ENCODE measurements at places on chromosomes 1 and 21. TPM values are rescaled to one million over a fixed set of nuclear protein-coding genes. Genes with fewer than 3 reads are reported as not detected.

- no peak overlapping the region for H3K4me3 ChIP-seq
- H3K36me3 ChIP-seq, result no peaks in the 10 kb centered on the region
- H3K27me3 ChIP-seq, result peaks cover 25% of the 10 kb centered on the region
These were observed 88.9 kb downstream of the TMEM53 start for GRCh38 chr1:44585315-44585920.

Gene MPL
- not detected for total RNA-seq

GRCh38 chr1:12336413-12336812 is 106.6 kb downstream of the VPS13D start:
- DNase-seq, result no peak
- no peaks in the 10 kb centered on the region for H3K27me3 ChIP-seq
- peak overlapping the region; percentile 39 for H3K27ac ChIP-seq
- H3K36me3 ChIP-seq, result peaks cover 29% of the 10 kb centered on the region
- no peak overlapping the region for H3K4me3 ChIP-seq
- peaks cover 52% of the 10 kb centered on the region for H3K4me1 ChIP-seq

DNA sequence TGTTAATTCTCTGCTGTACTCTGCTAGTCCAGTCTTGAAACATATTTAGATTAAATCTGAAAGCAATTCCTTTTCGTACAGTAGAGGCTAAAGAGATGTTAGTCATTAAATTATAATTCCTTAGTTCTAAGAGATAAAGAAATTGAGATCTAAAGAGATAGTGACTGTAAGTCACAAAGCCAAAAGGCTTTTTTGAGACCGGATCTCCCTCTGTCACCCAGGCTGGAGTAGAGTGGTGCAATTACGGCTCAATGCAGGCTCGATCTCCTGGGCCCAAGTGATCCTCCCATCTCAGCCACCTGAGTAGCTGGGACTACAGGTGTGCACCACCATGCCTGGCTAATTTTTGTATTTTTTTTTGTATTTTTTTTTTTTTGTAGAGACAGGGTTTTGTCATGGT is 64.7 kb downstream of the TPR start:
- no peaks in the 10 kb centered on the region for H3K4me1 ChIP-seq
- H3K36me3 ChIP-seq, result peaks cover 8% of the 10 kb centered on the region
- DNase-seq, result no peak

DNA sequence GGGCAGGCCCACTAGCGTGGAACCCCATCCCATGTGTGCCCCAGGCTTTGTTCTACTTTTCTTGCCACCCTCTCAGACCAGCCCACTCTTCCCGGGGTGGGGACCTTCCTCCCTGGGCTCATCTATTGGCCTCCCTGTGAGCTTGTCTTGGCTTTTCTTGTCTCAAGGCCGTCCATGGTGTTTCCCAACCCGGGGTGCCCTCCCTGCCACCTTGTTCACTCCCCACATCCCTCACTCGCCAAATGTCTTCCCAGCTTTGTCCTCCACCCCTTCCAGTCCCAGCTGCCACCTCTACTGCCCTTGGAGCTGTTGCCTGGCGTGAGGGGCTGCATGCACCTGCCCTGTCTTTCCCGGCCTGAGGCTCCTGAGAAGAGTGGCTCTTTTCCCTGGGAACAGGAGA is 18.4 kb downstream of the LRRC71 start:
- H3K27ac ChIP-seq, result no peak overlapping the region
- H3K27me3 ChIP-seq, result no peaks in the 10 kb centered on the region
- H3K4me1 ChIP-seq, result no peaks in the 10 kb centered on the region
- no peak overlapping the region for H3K4me3 ChIP-seq
- DNase-seq, result no peak

Gene CTSS
- 1.5 TPM for total RNA-seq

Gene BCAN
- total RNA-seq, result 1.3 TPM

Measured in chondrocyte (in vitro differentiated cells).